ENCODE measurements at places on chromosomes 13 and 19.

- no peak overlapping the region for H3K4me3 ChIP-seq
- no peak for DNase-seq
- no peaks in the 10 kb centered on the region for H3K36me3 ChIP-seq
- H3K4me1 ChIP-seq = peaks cover 6% of the 10 kb centered on the region
These were observed 289.9 kb downstream of the MYO16 start for GRCh38 chr13:108919036-108919907.

DNA sequence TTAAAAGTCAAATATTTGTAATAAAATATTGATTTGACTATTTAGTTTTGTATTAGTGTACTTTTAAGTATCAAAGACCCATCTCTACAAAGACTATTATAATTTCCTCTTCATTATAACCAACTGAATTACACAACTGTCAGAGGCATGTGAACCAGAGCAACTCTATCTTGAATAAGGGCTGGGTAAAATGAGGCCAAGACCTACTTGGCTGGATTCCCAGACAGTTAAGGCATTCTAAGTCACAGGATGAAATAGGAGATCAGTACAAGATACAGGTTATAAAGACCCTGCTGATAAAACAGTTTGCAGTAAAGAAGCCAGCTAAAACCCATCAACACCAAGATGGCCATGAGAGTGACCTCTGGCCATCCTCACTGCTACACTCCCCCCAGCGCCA lies 36.2 kb upstream of the ATP12A start:
- H3K4me1 ChIP-seq = no peaks in the 10 kb centered on the region
- no peak for DNase-seq
- H3K36me3 ChIP-seq = no peaks in the 10 kb centered on the region
- H3K4me3 ChIP-seq = no peak overlapping the region
- H3K27ac ChIP-seq = no peak overlapping the region

- H3K36me3 ChIP-seq = no peaks in the 10 kb centered on the region
- H3K4me1 ChIP-seq = no peaks in the 10 kb centered on the region
- H3K27ac ChIP-seq = no peak overlapping the region
- H3K27me3 ChIP-seq = no peaks in the 10 kb centered on the region
These were observed 128.3 kb downstream of the KLF5 start for GRCh38 chr13:73187106-73187505.

- no peaks in the 10 kb centered on the region for H3K27me3 ChIP-seq
- H3K4me1 ChIP-seq = no peaks in the 10 kb centered on the region
- no peak overlapping the region for H3K4me3 ChIP-seq
- H3K27ac ChIP-seq = no peak overlapping the region
These were observed 51.1 kb upstream of the CYP4F8 start for GRCh38 chr19:15563931-15564330.

GRCh38 chr19:1266916-1267476 lies 2.1 kb upstream of the CIRBP start:
- H3K27ac ChIP-seq = peak overlapping the region; percentile 55
- H3K4me3 ChIP-seq = peak overlapping the region; percentile 48
- DNase-seq = peak; percentile 70
- no peaks in the 10 kb centered on the region for H3K27me3 ChIP-seq
- peaks cover 16% of the 10 kb centered on the region for H3K36me3 ChIP-seq
- peaks cover 47% of the 10 kb centered on the region for H3K4me1 ChIP-seq

DNA sequence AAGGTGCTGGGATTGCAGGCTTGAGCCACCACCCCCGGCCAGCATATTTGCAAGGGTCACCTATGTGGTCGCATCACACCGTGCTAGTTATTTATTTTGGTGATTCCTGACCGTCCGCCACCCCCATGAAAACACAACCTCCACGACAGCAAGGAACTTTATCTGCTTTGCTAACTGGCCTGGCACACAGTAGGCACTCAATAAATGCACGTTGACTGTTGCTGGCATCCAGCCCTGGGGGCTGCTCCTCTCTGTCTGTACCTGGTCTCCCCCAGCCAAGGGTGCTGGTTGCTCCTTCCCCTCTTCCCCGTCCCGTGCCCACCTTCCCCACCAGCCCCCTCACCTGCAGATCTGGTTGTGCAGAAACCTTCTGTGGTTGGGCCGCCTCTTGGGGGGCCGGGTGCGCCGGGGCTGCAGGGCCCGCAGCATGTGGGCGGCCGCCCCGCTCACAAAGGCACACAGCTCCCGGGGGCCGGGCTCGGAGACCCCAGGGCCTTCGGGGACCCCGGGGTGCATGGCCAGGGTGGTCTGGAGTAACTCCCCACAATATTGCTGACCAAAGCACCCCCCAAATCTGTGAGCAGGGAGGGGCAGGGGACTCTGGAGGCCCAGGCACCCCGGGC lies 401 bp downstream of the C19orf85 start:
- no peak overlapping the region for H3K4me3 ChIP-seq
- peaks cover 4% of the 10 kb centered on the region for H3K4me1 ChIP-seq
- DNase-seq = no peak
- H3K27me3 ChIP-seq = no peaks in the 10 kb centered on the region

GRCh38 chr19:41699231-41699967 lies 9.0 kb upstream of the CEACAM5 start:
- no peaks in the 10 kb centered on the region for H3K27me3 ChIP-seq
- DNase-seq = no peak
- H3K4me3 ChIP-seq = no peak overlapping the region
- no peaks in the 10 kb centered on the region for H3K36me3 ChIP-seq

DNA sequence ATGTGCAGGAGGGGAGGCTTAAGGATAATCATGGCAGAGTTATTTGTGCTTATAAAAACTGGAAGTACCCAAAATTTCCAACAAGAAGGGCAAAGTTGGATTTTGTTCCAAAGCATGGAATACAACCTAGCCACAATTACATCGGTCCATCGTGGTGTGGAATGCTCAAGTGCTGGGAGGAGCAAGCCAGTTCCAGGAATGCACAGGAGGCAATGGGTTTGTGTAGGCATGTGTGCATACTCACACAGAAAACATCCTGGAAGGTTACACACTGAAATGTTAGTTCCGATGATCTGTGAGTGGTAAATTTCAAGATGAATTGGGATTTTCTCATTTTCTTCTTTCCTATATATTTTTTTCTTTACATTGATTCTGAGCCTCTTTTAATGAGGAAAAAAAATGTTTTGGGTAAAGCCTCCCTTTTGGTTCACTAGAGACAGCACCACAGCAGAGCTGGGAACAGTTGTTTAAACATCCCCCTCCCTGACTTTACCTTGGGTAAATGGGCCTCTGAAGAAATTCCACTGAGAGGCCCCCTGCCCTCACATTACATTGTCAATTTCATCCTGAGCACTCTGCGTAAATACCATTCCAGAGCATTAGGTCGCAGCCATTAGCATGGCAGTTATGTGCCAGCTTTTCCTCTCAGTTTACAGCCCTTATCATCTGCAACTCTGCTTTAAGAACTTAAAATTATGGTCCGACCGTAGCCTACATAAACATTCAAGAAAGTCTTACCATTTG lies 122.0 kb downstream of the UQCRFS1 start:
- no peaks in the 10 kb centered on the region for H3K27me3 ChIP-seq
- H3K27ac ChIP-seq = no peak overlapping the region
- no peaks in the 10 kb centered on the region for H3K4me1 ChIP-seq
- no peak for DNase-seq
- H3K4me3 ChIP-seq = no peak overlapping the region

GRCh38 chr13:102593466-102593865 lies 3.3 kb upstream of the TPP2 start:
- H3K27ac ChIP-seq = peak overlapping the region; percentile 34
- H3K4me3 ChIP-seq = no peak overlapping the region

DNA sequence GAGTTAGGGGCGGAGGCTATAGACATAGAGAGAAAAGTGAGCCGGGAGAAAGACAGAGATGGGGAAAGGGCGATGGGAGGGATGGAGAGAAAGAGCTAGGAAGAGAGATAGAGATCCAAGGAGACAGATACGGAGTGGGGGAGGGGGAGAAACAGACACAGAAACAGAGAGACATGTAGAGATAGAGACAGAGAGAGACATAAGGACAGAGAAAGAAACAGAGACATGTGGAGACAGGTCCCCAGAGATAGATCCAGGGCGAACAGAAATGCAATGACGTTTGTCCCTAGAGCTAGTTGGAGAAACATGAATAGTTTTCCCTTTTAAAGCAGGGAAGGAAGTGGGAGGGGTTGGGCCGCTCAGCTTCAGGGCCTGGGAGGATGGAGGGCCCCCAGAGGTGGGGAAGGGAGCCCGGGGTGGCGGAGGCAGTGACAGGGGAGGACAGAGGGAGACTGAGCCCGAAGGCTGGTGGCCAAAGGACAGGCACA lies 4.6 kb downstream of the PPP1R14A start:
- no peaks in the 10 kb centered on the region for H3K4me1 ChIP-seq
- no peaks in the 10 kb centered on the region for H3K27me3 ChIP-seq
- H3K27ac ChIP-seq = no peak overlapping the region
- H3K4me3 ChIP-seq = no peak overlapping the region

GRCh38 chr13:72839831-72840426 lies 58.0 kb downstream of the PIBF1 start:
- H3K4me1 ChIP-seq = no peaks in the 10 kb centered on the region
- H3K27ac ChIP-seq = no peak overlapping the region
- H3K27me3 ChIP-seq = no peaks in the 10 kb centered on the region

DNA sequence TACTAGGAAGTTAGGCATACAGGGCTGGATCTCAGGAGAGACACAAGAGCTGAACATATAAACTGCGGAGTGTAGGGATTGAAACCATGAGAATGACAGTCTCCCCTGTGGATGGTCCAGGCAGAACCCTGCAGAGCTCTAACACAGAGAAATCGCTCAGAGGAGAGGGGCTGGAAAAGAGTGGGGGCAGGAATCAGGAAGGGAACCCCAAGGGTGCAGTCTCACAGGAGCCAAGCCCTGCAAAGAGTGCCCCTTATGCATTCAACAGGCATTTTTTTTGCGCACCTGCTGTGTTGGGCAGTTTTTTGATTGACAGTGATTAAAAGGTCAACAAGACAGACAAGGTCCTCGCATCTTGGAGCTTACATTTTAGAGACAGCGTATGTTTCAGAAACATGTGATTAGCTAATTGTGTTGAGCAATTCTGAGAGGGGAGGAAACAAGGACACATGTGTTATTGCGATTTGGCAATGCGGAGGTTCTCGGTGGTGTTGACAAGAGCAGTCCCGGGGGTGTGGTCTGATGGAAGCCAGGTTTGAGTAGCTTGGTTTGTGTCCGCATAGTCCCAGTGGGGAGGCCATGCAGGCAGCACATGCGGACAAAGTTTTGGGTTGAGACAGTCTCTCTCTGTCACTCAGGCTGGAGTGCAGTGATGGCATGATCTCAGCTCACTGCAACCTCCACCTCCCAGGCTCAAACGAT lies 182.6 kb upstream of the IRS2 start:
- H3K4me1 ChIP-seq = no peaks in the 10 kb centered on the region
- no peaks in the 10 kb centered on the region for H3K27me3 ChIP-seq
- no peaks in the 10 kb centered on the region for H3K36me3 ChIP-seq
- no peak overlapping the region for H3K4me3 ChIP-seq

DNA sequence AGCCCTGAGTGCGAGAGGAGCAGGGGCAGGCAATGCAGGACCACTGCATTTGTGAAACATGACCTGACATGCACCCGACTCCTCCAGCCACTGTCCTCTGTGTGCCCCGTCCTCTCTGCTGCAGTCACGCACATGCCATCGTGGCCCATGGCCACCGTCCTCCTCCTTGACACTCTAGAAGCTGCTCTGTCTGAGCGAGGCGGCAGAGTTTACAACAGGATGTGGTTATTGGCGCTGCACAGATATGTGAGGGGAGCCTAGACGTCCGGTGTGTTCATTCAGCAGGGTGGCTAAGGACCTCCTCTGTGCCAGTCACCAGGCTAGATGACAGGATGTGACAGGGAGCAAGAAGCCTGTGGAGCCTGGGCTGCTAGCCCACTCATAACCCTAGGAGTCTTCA lies 277.8 kb downstream of the FOXO1 start:
- peak; percentile 86 for DNase-seq
- H3K27me3 ChIP-seq = no peaks in the 10 kb centered on the region
- H3K27ac ChIP-seq = peak overlapping the region; percentile 78
- no peaks in the 10 kb centered on the region for H3K36me3 ChIP-seq

- no peak for DNase-seq
- H3K4me1 ChIP-seq = no peaks in the 10 kb centered on the region
- H3K27me3 ChIP-seq = no peaks in the 10 kb centered on the region
- no peaks in the 10 kb centered on the region for H3K36me3 ChIP-seq
These were observed 214.8 kb upstream of the UBL3 start for GRCh38 chr13:30065181-30065580.

DNA sequence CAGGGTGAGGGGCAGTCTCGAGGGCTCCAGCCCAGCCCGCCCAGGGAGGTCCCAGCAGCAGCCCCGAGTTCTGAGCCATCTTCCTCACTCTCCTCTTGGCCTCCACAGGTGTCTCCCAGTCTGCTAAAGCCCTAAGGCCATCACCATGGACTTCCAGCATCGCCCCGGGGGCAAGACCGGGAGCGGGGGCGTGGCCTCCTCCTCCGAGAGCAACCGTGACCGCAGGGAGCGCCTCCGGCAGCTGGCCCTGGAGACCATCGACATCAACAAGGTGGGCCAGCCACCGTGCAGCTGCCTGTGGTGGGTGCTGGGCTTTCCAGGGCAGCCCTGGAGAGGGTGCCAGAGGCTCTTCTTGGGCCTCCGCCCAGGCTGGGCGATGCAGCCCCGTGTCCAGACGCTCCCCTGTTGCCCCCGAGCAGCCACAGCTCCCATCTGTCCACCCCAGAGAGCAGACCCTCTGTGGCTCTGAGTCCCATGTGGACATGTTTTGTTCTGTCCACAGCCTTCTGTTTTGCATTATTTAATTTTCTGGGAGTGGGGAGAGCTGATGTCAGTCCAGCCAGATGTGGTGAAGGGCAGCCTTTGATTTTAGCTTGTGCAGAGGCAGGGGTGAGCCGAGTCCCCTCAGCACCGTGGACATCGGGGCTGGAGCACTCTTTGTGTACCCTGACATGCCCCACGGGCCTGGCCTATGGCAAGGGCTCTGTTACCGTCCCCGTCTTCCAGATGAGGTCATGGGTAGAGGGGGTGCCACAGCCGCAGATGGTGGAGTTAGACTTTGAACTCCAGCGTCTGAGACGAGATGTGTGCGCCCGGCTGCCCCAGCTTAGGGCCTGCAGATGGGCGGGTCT lies 5.6 kb upstream of the AMH start:
- no peak overlapping the region for H3K27ac ChIP-seq
- H3K27me3 ChIP-seq = no peaks in the 10 kb centered on the region
- DNase-seq = no peak
- peaks cover 18% of the 10 kb centered on the region for H3K36me3 ChIP-seq
- H3K4me1 ChIP-seq = peaks cover 36% of the 10 kb centered on the region

- no peaks in the 10 kb centered on the region for H3K27me3 ChIP-seq
- no peak for DNase-seq
- H3K27ac ChIP-seq = peak overlapping the region; percentile 54
- H3K36me3 ChIP-seq = no peaks in the 10 kb centered on the region
- no peak overlapping the region for H3K4me3 ChIP-seq
These were observed 4.0 kb downstream of the IGFLR1 start for GRCh38 chr19:35738021-35738886.

GRCh38 chr19:13396250-13397080 lies 109.8 kb downstream of the CACNA1A start:
- H3K36me3 ChIP-seq = no peaks in the 10 kb centered on the region
- no peak for DNase-seq
- H3K4me3 ChIP-seq = no peak overlapping the region
- H3K27ac ChIP-seq = no peak overlapping the region
- no peaks in the 10 kb centered on the region for H3K4me1 ChIP-seq

GRCh38 chr19:33444562-33445441 lies 71.3 kb downstream of the CEBPG start:
- H3K36me3 ChIP-seq = no peaks in the 10 kb centered on the region
- no peaks in the 10 kb centered on the region for H3K27me3 ChIP-seq
- DNase-seq = no peak
- H3K27ac ChIP-seq = no peak overlapping the region
- H3K4me3 ChIP-seq = no peak overlapping the region
- H3K4me1 ChIP-seq = no peaks in the 10 kb centered on the region

- H3K27ac ChIP-seq = no peak overlapping the region
- H3K4me1 ChIP-seq = peaks cover 16% of the 10 kb centered on the region
- H3K4me3 ChIP-seq = no peak overlapping the region
- DNase-seq = no peak
These were observed 21.7 kb downstream of the IRS2 start for GRCh38 chr13:109764470-109765291.

Measured in naive thymus-derived CD4-positive, alpha-beta T cell (primary cell).